ENCODE measurements at places on chromosomes 13 and 19. TPM values are rescaled to one million over a fixed set of nuclear protein-coding genes. Genes with fewer than 3 reads are reported as not detected.

GRCh38 chr13:101474419-101474957, 22.0 kb downstream of the ITGBL1 start:
- H3K27ac ChIP-seq: no peak overlapping the region
- no peaks in the 10 kb centered on the region for H3K4me1 ChIP-seq
- H3K4me3 ChIP-seq: no peak overlapping the region

ETV2 gene
- 0.52 TPM for total RNA-seq

DNA sequence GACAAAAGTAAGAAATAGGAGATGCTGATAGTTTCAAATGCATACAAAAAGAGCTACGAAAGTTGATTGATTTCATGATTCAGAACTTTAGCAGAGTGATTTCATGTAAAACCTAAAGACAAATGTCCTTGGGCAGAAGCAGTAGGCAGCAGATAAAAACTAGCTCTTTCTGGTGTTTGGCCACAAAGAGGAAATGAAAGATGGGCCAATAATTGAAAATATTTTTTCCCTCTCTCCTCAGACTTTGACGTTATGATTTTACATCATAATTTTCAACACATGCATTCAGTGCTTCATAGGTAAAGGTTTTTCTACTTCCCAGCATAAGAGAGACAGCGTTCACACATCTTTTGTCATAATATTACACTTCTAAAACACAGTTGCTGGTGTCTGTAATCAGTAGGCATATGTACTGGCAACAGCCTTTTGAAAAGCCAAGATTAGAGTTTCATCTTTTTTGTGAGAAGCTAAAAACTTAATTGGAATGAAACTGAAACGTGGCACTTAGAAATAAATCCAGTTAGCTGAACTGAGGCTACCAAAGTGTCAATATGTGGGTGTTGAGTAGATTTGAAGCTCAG, 9.3 kb downstream of the SCEL start:
- H3K27me3 ChIP-seq: peaks cover 50% of the 10 kb centered on the region
- H3K36me3 ChIP-seq: peaks cover 9% of the 10 kb centered on the region
- no peak overlapping the region for H3K4me3 ChIP-seq
- DNase-seq: no peak

LRRC63 gene
- 0.60 TPM for total RNA-seq

DNA sequence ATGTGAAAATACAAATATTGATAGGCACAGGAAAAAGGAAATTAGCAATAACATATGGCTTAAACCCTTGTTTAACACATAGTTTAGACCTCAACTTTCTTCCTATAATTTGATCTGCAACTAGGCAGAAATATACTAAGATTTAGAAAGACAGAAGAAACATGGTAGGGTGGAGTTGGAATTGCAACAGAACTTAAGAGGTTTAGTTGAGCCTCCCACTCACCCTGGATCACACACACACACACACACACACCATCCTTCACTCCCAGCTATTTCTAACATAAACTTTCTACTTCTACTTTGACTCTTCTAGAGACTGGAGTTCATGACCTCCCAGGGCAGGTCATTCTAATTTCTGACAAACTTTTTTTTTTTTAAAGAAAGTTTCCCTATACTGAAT, 47.4 kb downstream of the FLT3 start:
- no peak overlapping the region for H3K27ac ChIP-seq
- no peak overlapping the region for H3K4me3 ChIP-seq
- no peak for DNase-seq
- peaks cover 29% of the 10 kb centered on the region for H3K27me3 ChIP-seq
- H3K36me3 ChIP-seq: peaks cover 6% of the 10 kb centered on the region
- H3K4me1 ChIP-seq: peaks cover 7% of the 10 kb centered on the region

DNA sequence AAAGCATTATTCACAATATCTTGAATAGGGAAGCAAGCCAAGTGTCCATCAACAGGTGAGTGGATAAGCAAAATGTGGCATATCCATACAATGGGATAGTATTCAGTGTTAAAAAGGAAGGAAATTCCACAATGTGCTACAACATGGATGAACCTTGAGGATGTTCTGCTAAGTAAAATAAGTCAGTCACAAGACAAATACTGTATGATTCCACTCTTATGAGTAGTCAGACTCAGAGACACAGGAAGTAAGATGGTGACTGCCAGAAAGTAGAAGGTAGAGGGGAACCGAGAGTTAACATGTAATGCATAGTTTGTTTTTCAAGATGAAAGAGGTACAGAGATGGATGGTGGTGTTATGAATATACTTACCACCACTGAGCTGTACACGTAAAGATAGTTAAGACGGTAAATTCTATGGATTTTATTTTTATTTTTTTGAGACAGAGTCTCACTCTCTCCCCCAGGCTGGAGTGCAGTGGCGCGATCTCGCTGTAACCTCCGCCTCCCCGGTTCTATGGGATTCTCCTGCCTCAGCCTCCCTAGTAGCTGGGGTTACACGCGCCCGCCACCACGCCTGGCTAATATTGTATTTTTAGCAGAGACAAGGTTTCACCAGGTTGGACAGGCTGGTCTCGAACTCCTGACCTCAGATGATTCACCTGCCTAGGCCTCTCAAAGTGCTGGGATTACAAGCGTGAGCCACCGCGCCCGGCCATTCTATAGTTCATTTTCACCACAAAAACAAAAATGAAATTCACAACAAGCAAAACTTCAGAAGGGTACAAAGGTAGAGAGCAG, 1.0 kb upstream of the CHAMP1 start:
- DNase-seq: no peak
- no peaks in the 10 kb centered on the region for H3K36me3 ChIP-seq
- H3K4me1 ChIP-seq: peaks cover 23% of the 10 kb centered on the region
- peak overlapping the region; percentile 92 for H3K4me3 ChIP-seq
- H3K27me3 ChIP-seq: no peaks in the 10 kb centered on the region

GNG8 gene
- not detected for total RNA-seq

LGALS14 gene
- not detected for total RNA-seq

ADM5 gene
- 2.8 TPM for total RNA-seq

DNA sequence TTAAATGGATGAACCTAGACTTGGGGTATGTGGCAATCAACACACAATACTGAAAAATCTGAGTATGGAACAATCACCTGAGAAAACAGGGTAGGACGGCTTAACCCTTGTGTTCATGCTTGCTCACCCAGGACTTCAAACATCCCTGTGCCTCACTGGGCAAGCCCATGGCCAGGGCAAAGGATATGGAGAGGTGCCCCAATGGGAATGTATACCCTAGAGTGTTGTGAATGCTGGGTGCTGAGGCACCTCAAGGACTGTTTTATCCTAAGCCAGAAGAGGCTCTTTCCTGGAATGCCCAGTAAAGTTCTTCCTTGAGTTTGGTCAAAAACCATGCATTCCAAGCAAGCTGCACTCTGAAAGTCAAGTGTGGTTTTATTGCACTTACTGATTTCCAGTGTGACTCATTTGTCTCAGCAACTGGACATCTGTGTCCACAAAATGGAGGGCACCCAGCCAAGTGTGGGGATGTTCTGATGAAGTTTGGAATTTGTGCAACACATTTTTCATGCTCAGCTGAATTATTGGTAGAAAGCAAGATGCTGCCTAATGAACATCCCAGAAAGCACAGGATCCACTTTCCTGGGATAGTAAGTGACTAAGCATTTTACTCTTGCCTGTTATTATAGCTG, 531.3 kb downstream of the RFC3 start:
- H3K27me3 ChIP-seq: no peaks in the 10 kb centered on the region
- no peaks in the 10 kb centered on the region for H3K4me1 ChIP-seq
- H3K27ac ChIP-seq: no peak overlapping the region
- H3K4me3 ChIP-seq: no peak overlapping the region
- DNase-seq: no peak
- no peaks in the 10 kb centered on the region for H3K36me3 ChIP-seq

DNA sequence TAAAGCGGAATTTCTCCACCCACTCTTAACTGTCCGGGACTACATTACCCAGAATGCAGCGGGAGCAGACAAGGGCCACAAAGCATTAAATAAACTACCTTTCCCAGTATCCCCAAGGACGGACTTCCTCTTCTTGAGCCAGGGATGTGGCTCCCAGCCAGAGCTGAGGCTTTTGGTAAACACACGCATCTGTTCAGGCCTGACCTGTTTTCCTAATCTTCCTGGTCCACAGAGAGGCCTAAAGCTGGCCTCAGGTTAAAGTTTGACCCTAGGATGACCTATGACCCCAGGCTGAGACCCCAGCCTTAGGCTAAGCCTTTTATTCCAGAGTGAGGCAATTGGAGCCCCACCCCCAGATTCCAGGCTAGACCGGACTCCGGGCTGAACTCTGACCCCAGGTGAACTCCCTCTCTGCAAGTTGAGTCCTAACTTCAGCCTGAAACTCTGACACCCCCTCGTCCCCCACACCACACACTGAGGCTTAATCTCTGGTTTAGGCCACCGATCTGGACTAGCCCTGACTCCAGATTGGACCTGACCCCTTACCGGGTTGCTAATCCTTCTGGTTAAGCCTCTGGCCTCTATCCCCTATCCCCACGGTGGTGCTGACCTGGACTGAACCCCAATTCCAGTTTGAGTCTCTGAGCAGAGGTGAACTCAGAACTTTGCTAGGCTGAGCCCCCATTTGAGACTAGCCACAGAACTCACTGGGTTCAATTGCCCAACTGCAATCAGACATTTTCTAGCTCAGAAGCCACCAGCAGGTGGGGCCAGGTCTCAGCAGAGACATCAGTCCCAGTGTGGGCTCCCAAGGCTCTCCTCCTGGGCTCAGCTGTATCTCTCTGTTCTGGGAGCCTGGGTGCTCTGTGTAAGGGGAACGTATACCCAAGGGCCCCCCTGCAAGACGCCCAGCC, 750 bp upstream of the GPR108 start:
- peak overlapping the region; percentile 97 for H3K27ac ChIP-seq
- peaks cover 34% of the 10 kb centered on the region for H3K4me1 ChIP-seq
- no peaks in the 10 kb centered on the region for H3K36me3 ChIP-seq
- peak overlapping the region; percentile 96 for H3K4me3 ChIP-seq
- DNase-seq: peak; percentile 62
- no peaks in the 10 kb centered on the region for H3K27me3 ChIP-seq

- H3K4me1 ChIP-seq: peaks cover 3% of the 10 kb centered on the region
- peaks cover 2% of the 10 kb centered on the region for H3K36me3 ChIP-seq
- DNase-seq: no peak
Observed at GRCh38 chr19:2415281-2415972, 12.0 kb downstream of the TIMM13 start.

PCP2 gene
- 9.1 TPM for total RNA-seq

- H3K36me3 ChIP-seq: no peaks in the 10 kb centered on the region
- H3K27me3 ChIP-seq: peaks cover 7% of the 10 kb centered on the region
- H3K4me1 ChIP-seq: peaks cover 24% of the 10 kb centered on the region
- no peak overlapping the region for H3K27ac ChIP-seq
- H3K4me3 ChIP-seq: no peak overlapping the region
- DNase-seq: no peak
Observed at GRCh38 chr19:41802770-41803169, 6.4 kb downstream of the CEACAM3 start.

- no peaks in the 10 kb centered on the region for H3K36me3 ChIP-seq
- H3K27me3 ChIP-seq: no peaks in the 10 kb centered on the region
- H3K27ac ChIP-seq: no peak overlapping the region
Observed at GRCh38 chr13:35984776-35985453, 146.3 kb downstream of the DCLK1 start.

DNA sequence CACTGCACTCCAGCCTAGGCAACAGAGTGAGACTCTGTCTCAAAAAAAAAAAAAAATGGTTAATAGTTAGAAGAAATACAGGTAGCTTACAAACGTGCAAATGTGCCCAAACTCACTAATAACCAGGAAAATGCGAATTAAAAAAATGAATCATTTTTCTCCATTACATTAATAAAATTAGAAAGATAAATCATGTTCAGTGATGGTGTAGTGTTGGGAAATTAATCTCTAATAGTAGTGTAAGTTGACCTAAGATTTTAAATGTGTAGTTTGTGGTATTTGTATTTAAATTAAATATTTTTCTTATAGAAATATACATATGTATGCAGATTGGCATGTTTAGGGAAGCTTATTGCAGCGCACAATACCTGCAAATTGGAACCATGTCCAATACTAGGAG, 57.6 kb downstream of the PCCA start:
- H3K27ac ChIP-seq: no peak overlapping the region
- no peaks in the 10 kb centered on the region for H3K27me3 ChIP-seq
- H3K4me1 ChIP-seq: no peaks in the 10 kb centered on the region
- no peaks in the 10 kb centered on the region for H3K36me3 ChIP-seq

ZNF99 gene
- not detected for total RNA-seq

CGB5 gene
- total RNA-seq: not detected

GRCh38 chr13:99575376-99576120, 74.3 kb downstream of the TM9SF2 start:
- no peaks in the 10 kb centered on the region for H3K27me3 ChIP-seq
- DNase-seq: no peak
- H3K4me1 ChIP-seq: peaks cover 7% of the 10 kb centered on the region
- H3K36me3 ChIP-seq: no peaks in the 10 kb centered on the region
- no peak overlapping the region for H3K27ac ChIP-seq

DNA sequence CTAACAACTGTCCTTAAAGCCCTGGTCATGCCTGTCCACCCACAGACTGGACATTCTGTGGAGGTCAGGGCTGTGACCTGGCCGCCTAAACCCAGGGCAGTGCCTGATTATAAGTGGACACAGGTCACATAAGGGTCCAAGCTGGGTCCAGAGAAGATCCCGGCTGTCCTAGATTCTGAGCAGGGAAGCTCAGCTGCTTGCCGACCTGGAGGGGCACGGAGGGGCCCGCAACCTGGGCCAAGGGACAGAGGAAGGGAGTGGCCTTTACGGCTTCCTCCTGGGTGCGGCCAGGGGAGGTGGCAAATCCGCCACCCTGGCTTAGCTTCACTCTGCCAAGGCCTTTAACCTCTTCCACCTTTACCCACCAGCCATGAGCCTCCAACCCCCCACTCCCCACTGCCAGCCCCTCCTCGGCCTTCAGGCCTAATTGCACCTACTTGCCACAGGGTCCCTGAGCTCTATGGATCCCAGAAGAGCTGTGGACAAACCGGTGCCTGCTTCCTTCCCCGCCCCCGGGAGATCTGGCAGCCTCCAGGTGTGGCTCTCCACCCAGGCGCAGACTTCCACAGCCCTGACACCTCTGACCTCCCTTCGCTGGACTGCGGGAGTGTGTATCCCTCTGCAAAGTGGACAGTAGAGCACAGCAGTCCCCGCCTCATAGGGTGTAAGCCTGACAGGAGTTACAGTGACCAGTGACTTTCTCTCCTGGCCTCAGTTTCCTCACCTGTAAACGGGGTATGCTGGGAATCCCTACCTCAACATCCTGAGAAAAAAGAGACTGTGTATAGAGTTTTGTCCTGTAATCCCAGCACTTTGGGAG, 1.7 kb downstream of the CD320 start:
- H3K27me3 ChIP-seq: no peaks in the 10 kb centered on the region
- H3K27ac ChIP-seq: peak overlapping the region; percentile 89
- no peak for DNase-seq
- peaks cover 27% of the 10 kb centered on the region for H3K4me1 ChIP-seq

GRCh38 chr13:109357751-109358471, 428.5 kb downstream of the IRS2 start:
- DNase-seq: no peak
- peaks cover 3% of the 10 kb centered on the region for H3K4me1 ChIP-seq
- peaks cover 26% of the 10 kb centered on the region for H3K27me3 ChIP-seq

GRCh38 chr13:100211016-100211710, 122.3 kb downstream of the PCCA start:
- H3K36me3 ChIP-seq: peaks cover 3% of the 10 kb centered on the region
- no peak overlapping the region for H3K4me3 ChIP-seq
- no peaks in the 10 kb centered on the region for H3K27me3 ChIP-seq
- DNase-seq: no peak

PRR36 gene
- total RNA-seq: 0.37 TPM

- no peaks in the 10 kb centered on the region for H3K27me3 ChIP-seq
- DNase-seq: no peak
- peak overlapping the region; percentile 99 for H3K4me3 ChIP-seq
- peak overlapping the region; percentile 98 for H3K27ac ChIP-seq
- peaks cover 51% of the 10 kb centered on the region for H3K4me1 ChIP-seq
Observed at GRCh38 chr19:44753932-44754749, 5.6 kb downstream of the BCL3 start.
